ENCODE measurements at places on chromosomes 5 and 9.

GRCh38 chr9:122941582-122942234 lies 888 bp downstream of the RABGAP1 start:
- DNase-seq = no peak

DNA sequence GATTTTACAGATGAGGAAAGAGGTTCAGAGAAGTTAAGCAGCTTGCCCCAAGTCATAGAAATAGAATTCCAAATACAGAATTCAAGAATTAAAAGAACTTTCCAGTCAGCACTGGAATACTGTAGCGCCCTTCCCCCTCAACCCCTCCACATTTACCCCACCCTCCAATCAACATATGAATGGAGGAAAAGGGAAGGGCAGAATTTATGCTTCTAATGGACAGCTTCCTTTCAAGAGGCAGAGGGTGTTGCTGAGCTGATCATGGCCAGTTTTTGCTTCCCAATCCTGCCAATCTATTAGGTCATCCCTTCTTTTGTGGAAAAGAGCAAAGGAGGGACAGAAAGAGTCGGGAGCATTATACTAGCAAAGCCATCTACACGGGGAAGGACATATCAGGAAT lies 39.1 kb upstream of the ANKRD31 start:
- no peak for DNase-seq

DNA sequence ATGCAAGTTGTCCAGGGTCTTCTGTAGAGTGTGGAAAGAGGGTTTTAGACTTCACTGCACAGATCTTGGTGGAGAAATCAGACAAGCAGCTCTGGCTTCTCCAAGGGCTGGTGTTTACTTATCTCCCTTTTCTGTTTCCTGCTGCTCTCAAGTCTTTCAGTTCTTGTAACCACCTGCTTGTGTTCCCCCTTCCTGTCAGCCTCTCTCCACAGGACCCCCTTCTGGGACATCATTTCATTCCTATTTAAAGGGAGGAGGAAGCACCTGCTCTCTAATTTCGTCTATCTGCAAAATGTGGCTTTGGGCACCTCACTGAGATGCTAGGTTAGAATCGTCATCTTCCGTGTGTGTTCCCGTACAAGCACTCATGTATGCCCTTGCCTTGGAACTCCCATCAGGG lies 636.2 kb downstream of the MTRR start:
- no peak for DNase-seq

GRCh38 chr5:153372425-153373129 lies 117.9 kb upstream of the GRIA1 start:
- DNase-seq = no peak

GRCh38 chr5:116438979-116439554 lies 135.6 kb downstream of the SEMA6A start:
- no peak for DNase-seq

DNA sequence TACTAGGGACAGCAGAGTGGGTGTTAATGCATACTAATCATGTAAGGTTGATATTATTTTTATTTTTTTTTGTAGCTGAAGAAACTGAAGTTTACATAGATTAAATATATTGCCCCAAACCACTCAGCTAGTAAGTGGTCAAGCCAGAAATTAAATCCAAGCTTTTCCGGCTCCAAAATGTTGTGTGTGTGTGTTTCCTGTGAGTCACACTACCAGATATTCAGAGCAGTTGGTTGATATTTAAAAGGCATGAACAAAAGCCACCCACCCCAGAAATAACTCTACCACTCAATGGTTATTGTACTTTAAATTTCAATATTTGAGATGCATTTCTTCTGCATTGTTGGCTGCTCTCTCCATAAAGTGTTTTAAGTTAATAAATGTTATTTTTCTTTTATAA lies 29.5 kb downstream of the KCNN2 start:
- DNase-seq = no peak

- no peak for DNase-seq
Observed at GRCh38 chr9:74772121-74772520, 115.6 kb downstream of the TRPM6 start.

DNA sequence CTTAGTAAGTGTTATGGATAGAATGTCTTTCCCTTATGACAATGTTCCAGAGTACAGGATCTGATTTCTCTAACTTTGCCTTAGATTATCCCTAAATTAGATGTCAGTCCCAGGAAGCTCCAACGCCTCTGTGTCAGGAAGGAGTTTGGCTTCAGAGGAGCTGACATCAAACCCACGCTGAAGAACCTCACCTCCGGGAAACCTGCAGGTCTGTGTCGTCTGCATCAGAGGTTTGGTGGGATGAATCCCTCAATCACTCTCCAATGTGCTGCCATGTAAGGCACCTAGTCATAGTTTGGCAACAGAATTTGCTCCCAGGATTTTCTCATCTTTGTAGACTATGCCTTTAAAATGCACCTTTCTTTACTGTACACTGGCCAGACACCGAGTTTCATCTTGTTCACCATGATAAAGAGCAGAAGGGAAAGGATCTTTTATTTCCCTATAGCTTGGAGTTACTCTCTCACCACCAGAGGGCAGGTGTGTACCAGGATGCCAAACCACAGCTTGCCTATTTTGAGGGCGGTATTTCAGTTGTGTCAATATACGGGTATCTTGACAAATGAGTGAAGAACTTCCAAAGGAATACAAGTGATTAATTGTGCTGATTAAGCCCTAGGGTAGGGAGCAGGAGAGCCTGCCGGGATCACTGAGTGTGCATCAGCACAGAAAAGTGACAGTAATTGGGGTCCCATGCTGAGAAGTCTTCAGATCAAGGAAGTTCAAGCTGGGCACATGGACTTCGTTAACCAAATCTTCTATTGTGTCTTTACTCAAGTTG lies 23.4 kb downstream of the MINAR2 start:
- no peak for DNase-seq

GRCh38 chr9:122056484-122056883 lies 36.6 kb downstream of the TTLL11 start:
- DNase-seq = no peak

DNA sequence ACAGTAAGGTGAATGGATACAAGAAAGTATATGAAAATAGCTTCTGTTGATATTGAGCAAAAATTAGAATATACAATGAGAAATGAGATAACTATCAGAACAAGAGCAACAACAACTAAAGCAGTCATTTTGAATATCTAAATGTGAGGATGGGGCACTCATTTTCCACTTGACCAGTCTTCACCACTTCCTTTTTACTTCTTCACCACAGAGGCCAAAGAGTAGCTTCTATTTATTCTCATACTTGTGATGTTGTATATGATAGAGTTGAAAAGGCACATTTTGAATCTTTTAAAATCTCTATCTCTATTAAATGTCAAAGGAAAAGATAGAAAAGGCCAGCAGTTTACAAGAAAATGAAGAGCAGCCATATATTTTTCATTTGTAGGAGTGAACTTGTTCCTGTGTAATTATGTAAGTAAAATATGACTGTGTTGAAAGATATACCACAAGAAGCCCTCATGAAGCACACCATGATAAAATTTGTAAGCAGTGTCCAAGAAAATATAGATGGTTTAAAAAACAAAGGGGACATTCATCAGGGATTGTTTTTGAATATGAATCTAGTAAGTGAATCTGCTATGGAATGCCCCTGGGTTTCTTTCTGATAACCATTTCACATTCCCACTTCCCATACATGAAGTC lies 39.2 kb downstream of the ADAMTS19 start:
- DNase-seq = no peak
